Activated CD4-positive, alpha-beta T cell treated with anti-CD3 and anti-CD28 coated beads, Interleukin-2, Interleukin-6, amounts not matched to agents 100 ng/mL and 50 ng/mL, durations not matched to agents 16 hours and 8 hours (primary cell): ENCODE measurements at places on chromosomes 12 and 14.
A peak's percentile ranks its signal among the peaks of the same experiment; 100 is the strongest.

GRCh38 chr14:89721956-89722355 lies 232.6 kb downstream of the EFCAB11 start:
- DNase-seq, result peak; percentile 6

- no peak for DNase-seq
Measured at GRCh38 chr14:50657753-50658152, 10.4 kb downstream of the SAV1 start.

- no peak for DNase-seq
Measured at GRCh38 chr12:37565112-37565511, 751.5 kb upstream of the ALG10B start.

DNA sequence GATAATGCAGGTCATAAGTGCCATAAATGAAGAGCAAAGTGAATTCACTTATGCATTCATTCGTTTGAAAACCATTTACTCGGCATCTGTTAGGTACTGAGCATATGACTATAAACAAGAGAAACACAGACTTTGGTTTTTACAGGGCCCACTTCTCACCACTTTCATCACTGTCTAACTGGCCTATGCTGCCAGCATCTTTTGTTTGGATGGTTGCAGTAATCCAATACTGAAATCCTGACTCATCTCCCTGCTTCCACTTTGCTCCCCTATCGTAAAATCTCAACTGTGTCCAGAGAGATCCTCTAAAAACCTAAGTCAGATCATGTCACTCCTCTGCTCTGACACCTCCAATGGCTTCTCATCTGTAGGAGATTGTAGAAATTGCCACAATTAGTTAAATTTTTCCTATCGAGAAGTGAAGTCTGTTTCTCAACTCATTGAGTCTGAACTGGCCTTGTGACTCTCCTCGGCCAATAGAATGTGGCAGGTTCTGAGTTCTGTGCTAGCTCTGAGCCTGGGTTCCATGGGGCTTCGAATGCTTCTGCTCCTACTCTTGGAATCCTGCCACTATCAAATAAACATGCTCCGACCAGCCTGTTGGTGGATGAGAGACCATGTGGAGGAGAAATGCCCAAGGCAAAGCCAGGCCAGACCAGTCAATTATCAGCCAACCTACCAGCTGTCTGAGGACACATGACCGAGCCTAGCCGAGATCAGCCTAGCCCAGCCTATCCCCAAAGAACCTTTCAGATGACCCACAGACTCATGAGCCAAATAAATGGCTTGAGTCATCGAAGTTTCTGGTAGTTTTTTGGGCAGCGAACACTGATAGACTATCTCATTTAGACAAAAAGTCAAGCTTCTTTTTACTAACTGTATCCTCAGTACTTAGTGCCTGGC lies 2.2 kb upstream of the BATF start:
- peak; percentile 66 for DNase-seq

- DNase-seq, result no peak
Measured at GRCh38 chr14:101318271-101318670, 243.0 kb upstream of the DIO3 start.

DNA sequence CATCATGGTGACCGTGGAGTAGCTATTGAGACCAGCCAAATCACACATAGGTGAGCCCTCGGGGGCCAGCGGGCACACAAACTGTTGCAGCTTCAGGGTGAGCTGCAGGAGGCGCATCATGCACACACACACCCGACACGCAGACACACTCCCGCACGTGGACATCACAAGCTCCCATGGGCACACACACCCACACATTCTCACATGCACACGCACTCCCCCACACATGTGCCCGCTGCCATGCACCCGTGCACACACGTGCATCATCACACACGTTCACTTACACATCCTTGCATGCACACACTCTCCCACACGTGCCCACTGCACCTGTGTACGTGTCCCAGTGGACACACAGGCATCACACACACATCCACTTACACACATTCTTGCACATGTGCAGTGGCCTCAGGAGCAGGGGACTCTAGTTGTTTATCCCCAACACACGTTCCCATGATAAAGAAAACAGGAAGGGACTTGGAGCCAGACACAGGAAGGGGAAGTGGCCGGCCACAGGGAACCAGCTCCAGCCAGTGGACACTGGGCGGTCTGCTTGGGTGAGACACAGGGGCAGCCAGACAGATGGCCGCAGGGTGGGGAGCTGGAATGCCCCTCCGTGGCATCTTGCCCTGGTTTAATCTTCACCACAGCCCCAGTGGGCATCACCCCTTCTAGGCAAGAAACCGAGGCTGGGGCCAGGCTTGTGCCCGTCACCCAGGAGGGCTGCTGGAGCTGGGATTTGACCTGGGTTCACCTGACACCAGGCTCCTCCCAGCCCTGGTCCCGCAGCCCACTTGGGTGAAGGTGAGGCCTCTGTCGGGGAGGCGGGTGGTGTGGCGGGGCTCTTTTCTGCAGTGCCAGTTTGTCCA lies 49.7 kb downstream of the CYP46A1 start:
- no peak for DNase-seq

- no peak for DNase-seq
Measured at GRCh38 chr12:6435961-6436715, 8.6 kb upstream of the CD27 start.

DNA sequence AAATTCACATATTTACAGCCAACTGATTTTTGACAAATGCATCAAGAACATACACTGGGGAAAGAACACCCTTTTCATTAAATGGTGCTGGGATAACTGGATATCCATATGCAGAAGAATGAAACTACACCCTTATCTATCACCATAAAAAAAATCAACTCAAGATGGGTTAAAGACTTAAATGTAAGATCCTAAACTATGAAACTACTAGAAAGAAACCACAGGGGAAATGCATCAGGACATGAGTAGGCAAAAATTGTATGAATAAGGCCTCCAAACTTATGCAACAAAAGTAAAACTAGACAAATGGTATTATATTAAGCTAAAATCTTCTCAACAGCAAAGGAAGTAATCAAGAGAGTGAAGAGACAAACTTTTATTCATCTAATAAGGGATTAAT lies 242.6 kb downstream of the CPNE8 start:
- no peak for DNase-seq

DNA sequence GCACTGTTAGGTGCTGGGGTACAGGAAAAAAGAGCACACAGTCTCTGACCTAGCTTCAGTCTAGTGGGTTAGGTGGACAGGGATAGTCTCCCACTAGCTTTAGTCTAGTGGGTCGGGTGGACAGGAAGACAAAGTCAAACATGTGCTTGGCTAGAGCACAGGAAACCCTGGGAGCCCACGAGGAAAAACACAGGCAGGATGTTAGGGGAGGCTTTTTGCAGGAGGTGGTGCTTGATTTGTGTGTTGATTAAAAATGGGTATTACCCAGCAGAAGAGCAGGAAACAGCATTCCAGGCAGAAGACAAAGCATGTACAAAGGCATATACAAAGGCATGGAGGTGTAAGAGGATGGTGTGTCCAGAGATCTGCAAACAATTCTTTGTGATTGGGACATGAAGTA lies 23.3 kb downstream of the SLC38A2 start:
- no peak for DNase-seq

- no peak for DNase-seq
Measured at GRCh38 chr12:130709151-130709970, 6.7 kb downstream of the RIMBP2 start.
